ENCODE measurements at places on chromosomes 16 and 17.

DNA sequence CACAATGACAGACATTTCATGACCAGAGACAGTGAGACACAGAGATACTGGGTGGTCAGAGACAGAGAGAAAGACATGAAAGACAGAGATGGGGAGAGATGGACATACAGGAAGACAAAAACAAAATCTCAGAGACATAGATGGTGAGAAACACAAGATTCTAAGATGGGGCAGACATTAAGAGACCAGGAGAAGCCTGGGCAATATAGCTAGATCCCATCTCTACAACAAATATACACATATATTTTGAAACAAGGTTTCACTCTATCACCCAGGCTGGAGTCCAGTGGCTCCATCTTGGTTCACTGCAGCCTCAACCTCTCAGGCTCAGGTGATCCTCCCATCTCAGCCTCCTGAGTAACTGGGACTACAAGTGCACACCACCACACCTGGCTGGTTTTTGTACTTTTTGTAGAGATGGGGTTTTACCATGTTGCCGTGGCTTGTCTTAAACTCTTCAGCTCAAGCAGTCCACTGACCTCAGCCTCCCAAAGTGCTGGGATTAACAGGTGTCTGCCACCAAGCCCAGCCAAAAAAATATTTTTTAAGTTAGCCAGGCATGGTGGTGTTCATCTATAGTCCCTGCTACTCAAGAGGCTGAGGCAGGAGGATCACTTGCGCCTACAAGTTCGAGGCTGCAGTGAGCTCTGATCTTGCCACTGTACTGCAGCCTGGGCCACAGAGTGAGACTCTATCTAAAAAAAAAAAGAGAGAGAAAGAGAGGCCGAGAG, 2.1 kb downstream of the SEPTIN1 start:
- no peak for DNase-seq

DNA sequence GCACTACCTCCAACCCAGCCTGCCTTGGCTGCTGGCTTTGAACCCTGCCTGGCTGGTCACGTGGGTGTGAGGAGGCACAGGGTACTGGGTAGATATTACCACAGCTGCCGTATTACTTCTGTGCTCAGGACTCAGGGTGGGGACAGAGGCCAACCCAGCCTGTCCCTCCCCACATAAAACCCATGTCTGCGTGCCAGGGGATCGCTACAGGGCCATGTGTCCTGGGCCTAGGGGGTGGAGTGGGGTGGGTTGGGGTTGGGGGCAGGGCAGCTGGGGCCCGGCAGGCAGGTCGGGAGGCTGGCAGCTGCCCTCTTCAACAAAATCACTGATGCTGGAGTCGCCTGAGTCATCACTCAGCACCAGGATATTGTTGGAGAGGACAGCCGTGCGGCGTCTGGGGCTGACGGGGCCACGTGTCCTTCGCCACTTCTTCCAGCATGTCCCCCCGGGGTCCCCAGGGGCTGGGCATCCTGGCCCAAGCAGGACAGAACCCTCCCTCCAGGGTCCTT, 39.7 kb upstream of the PVALEF start:
- no peak for DNase-seq

DNA sequence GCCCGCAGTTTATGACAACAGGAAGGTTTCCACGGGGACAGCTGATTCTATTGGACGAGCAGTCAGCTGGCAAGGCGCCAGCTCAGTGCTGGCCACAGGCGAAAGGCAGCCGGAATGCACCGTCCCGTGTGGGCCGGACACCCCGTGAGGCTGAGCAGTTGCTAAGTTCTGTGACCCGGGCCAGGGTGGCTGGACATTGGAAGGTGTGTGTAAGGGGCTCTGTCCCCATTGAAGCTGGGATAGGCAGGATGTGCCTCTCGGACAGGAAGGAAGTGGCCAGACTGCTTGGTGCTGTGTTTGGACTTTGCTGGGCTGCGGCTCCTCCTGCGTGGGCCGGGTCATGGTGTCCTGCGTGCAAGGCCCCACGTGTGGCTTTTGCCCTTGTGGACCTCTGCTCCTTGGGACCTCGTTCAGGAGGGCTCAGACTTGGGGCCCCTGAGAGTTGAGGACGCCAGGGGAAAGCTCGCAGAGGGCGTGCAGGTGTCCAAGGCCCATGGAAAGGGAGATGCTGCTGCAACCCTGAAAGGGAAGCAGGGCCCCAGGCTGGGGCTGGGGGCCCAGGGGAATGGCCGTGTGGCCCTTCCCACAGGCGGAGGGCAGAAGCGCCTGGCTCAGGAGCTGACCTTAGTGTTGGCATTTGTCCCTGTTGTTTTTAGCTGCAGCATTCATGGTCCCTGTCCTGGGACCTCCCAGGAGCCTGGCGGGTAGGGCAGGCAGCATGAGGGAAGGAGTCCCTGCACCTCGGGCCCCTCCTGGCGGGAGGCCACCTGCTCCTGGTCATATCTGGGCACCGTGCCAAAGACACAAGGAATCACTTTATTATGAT, 10.0 kb downstream of the BAIAP2 start:
- DNase-seq = no peak

DNA sequence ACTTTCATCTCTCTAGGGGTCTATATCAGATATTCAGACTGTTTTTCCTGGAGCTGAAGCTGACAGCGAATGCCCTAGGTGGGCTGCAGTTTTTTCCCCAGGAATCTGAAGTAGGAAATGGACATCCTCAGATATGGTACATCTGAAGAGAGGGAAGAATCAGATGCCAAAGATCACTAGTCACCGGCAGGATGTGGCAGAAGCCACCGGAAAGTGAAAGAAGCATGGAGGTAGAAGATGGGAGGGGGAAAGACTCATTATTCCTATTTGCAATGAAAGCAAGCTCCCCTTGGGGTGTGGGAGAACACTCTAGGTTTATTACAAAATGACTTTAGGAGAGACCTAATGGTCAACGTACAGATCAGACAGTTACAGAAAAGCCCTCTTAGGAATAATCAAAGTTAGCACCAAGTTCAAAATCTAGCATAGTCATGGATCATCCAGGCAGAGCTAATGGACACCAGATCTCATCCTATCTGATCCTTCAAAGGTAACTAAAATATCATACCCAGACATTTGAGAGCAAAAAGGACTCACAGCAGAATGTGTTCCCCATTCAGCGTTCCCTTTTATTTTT, 110.7 kb downstream of the HS3ST3A1 start:
- no peak for DNase-seq

- peak; percentile 73 for DNase-seq
Observed at GRCh38 chr16:8632675-8633182, 11.2 kb downstream of the METTL22 start.

DNA sequence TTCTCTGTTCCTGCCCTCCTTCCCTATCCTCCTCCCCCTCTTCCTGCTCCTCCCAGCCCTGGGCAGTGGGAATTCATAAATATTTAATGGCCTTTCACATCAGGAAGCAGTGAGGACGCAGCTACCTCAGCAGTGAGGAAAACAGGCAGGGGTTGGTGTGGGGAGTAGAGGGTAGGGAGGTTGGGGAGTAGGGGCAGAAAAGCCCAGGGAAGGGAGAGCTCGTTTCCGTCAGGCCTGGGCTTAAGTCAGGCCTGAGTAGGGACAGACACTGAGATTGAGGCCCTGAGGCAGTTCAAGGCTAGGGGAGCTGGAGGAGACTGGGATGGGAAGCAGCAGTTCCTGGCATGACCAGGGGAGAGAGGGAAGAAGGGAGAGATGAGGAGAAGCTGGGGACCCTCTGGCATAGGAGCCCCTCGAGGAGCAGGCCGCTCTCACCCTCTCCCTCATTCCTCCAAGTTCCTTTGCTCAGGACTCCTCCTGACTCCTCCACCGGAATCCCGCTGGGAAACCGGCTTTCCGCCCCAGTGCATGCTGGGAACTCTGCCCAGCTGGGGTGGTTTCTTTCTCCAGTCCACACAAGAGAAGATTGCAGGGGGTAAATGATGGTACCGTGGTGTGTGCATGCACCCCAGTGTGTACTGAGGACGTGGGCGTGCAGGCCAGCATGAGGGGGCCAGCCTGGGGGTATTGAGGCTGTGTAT, 6.2 kb downstream of the SAMD14 start:
- no peak for DNase-seq

GRCh38 chr16:73617738-73618137, 569.8 kb upstream of the ZFHX3 start:
- no peak for DNase-seq

GRCh38 chr17:55348749-55349354, 72.8 kb downstream of the MMD start:
- peak; percentile 91 for DNase-seq

GRCh38 chr17:55728833-55729232, 6.2 kb upstream of the TMEM100 start:
- no peak for DNase-seq

DNA sequence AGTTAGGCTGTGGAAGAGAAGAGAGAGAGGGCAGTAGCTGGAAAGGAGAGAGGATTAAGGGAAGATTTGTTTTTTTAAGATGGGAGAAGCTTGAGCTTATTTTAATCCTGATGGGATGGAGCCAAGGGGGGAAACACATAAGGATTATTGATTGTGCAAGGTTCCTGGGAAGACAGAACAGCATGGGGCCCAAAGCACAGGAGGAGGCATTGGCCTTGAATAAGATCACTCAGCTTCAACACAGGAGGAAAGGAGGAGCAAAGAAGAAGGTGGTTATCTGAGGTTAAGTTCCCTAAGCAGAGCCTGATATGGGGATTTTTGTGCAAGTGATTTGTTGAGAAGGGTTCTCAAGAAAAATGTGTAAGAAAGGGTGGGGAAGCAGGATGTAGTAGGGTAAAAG, 169.8 kb downstream of the ABCC12 start:
- no peak for DNase-seq

GRCh38 chr17:31843070-31843745, 15.8 kb downstream of the COPRS start:
- DNase-seq = no peak

- no peak for DNase-seq
Observed at GRCh38 chr17:64081802-64082799, 47.8 kb downstream of the ERN1 start.

- DNase-seq = no peak
Observed at GRCh38 chr16:78509965-78510364, 410.5 kb downstream of the WWOX start.

DNA sequence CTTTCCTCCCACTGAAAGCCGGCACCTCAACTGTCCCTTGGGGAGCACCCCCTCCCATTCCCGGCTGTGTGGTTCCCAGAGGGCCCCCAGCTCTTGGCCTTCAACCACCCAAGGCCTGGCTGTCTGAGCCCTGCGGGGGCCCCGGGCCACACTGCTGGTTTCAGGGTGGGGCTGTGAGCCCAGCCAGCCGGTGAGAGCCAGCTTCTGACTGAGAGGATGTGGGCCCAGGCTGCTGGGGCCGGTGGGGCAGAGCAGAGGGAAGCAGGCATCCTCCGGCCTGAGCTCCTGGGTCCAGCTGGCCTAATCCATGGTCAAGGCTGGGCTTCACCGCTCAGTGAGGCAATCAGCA, 875 bp upstream of the LGALS3BP start:
- DNase-seq = no peak

All from Kasumi-1 (cell line).